Activated CD8-positive, alpha-beta memory T cell treated with anti-CD3 and anti-CD28 coated beads for 1 hour (primary cell): ENCODE measurements at places on chromosomes 3 and 15.

GRCh38 chr3:125123451-125124305 lies 67.9 kb upstream of the HEG1 start:
- no peak for DNase-seq

- no peak for DNase-seq
Measured at GRCh38 chr15:98076021-98076816, 115.7 kb downstream of the ARRDC4 start.

DNA sequence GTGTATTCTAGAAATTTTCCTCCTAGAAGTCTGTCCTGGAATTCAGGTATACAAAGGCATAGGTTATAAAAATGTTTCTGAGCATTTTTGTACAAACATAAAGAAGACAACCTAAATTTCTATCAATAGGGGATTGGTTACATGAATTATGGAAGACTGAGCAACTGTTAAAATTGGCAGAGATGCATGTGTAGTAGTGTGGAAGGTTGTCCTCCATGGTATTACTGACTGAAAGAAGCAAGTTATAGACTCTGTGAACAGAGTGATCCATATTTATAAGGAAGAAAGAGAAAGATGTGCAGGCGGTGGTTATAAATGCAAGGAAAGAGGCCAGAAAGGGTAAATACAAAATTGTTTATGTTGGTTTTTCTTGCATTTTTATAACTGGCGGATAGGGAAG lies 38.3 kb upstream of the CMTM7 start:
- DNase-seq = no peak

- DNase-seq = no peak
Measured at GRCh38 chr3:8767667-8768363, 1.6 kb downstream of the OXTR start.

GRCh38 chr3:165195241-165195639 lies 944 bp downstream of the SLITRK3 start:
- no peak for DNase-seq

DNA sequence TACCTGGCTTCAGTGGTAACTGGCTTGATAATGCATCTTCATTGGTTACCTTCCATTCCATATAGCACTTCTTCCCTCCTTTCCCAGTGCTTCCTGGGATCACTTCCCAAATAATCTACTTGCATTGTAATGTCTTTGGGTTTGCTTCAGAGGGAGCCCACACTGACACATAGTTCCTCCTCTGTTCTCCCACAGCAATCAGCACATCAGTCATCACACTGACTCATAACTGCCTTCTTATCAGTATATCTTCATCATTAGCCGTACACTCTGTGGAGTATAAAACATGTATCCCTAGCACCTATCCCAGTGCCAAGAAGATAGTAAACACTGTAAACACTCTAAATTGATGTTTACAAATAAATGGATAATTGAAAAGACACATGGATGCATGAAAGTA lies 91.4 kb upstream of the SCN10A start:
- no peak for DNase-seq

GRCh38 chr3:66904831-66905493 lies 93.1 kb upstream of the KBTBD8 start:
- DNase-seq = no peak

- no peak for DNase-seq
Measured at GRCh38 chr3:191499307-191500080, 38.5 kb downstream of the PYDC2 start.

DNA sequence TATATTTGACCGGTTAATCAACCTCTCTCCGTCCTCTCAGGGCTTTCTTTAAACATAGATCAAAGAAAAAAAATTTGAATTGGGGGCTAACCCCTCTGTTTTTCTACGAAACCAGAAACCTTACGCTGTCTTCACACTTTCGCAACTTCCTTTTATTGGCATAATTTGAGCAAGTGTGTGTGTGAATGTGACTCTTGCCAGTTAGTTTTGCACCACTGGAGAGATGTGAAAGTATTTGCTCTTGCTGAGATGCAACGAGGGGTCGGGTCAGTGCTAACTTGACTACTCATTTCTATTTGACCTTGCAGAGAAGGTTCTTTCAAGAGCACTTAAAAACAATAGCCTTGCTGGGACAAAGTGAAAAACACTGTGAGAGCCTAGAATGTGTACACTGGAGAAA lies 81.2 kb downstream of the FAM43A start:
- DNase-seq = no peak

DNA sequence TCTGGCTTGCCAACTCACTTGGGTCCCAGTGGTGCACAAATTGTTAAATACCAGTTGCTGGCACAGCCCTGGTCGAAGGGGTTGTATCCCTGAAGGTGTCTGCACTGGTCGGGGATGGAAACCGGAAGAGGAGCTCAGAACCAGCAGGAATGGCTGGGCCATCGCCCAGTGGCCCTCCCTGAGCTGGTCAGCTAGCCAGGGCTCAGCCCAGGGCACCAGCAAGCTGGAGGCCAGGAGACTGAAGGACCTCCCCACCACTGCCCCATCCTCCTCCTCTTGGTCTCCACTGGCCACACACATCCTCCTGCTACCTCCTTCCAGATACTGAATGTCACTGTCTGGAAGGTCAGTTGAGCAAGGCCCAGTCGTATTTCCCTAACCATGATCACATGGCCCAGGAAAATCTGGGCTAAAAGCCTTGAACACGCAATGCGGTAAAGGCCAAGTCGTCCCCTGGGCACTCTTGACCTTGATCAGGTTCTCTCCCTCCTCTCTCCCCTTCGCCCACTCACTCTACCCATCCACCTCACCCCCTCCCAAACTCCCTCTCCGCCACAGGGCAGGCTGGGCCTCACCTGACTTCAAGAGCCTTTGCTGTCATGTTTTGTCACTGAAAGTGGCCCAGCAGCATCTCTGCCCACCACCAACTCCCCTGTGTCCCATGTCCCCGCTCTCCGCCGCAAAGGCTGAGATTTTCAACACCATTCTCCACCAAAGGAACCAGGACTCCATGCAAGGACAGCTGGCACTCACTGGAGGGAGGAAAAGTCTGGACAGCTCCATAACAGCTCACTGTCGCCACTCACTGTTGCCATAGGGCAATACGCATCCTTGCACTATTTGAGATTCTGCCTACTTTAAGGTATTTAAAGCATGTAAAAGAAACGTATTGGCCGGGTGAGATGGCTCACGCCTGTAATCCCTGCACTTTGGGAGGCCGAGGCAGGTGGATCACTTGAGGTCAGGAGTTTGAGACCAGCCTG lies 12.1 kb downstream of the ZDHHC19 start:
- no peak for DNase-seq

DNA sequence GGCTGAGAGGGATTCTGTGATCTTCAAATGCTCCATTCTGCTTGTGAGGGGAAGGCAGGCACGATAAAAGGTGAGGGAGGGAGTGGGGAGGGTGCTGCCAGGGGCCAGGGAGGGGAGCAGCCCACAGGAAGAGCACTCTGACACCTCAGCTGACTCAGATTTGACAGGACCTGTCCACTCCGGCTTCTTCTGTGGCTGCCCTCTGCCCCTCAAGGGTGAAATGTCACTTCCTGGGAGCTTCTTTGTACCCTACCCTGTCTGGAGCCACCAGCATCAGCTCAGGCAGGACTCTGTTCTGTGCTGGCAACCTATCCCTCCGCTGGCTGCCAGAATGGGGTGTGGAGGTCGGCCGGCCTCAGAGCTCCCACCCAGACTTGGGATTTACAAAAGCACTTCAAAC lies 114.0 kb upstream of the HACD2 start:
- DNase-seq = no peak

- no peak for DNase-seq
Measured at GRCh38 chr3:54578417-54578816, 349.4 kb downstream of the LRTM1 start.

GRCh38 chr3:161274691-161275298 lies 53.7 kb downstream of the NMD3 start:
- no peak for DNase-seq

GRCh38 chr15:48370460-48370859 lies 39.2 kb downstream of the DUT start:
- DNase-seq = no peak

DNA sequence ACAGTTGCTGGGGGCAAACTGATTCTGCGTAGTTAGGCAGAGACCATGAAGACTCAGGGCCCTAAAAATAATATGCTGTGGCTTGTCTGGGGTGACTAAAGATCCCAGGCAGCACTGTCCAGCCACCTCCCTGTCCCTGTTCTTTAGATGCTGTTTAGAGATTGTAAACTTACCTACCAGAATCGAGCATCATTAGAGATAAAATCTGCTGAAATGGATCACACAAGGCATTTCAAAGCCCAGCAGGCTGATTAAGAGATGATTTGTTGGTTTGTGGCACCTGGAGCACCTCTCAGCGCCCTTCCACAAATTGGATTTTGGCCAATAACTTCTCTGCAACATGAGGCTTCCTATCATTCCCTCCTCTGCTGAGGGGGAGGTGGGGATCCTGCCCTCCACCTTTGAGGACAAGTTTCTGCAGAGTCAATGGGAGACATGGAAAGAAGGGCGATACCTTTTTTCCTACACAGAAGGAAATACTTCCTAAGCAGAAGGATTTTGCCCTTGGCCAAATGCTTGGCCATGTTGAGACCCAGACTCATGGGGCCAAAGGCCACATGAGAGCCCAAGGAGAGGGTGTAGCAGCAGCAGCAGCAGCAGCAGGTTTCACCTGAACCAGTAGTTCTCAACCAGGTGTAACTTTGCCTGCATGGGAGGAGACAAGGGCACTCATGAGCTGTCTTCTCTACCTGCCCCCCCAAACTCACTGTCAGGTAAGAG lies 37.5 kb downstream of the SEMA5B start:
- DNase-seq = no peak

- DNase-seq = no peak
Measured at GRCh38 chr3:197539651-197540051, 16.1 kb downstream of the BDH1 start.
